ENCODE measurements at places on chromosomes 5 and 9. TPM values are rescaled to one million over a fixed set of nuclear protein-coding genes. Genes with fewer than 3 reads are reported as not detected.

Gene BDP1
- total RNA-seq, result 39.1 TPM

Gene PAPPA
- total RNA-seq, result 0.38 TPM

Gene PCDHA7
- total RNA-seq, result 8.7 TPM

Gene HEXB
- total RNA-seq, result 57.8 TPM

Measured in GM23338 (cell line).